Right lung (tissue), 10 donors: ENCODE measurements at places on chromosomes 2 and 18.
A peak's percentile ranks its signal among the peaks of the same experiment; 100 is the strongest.

DNA sequence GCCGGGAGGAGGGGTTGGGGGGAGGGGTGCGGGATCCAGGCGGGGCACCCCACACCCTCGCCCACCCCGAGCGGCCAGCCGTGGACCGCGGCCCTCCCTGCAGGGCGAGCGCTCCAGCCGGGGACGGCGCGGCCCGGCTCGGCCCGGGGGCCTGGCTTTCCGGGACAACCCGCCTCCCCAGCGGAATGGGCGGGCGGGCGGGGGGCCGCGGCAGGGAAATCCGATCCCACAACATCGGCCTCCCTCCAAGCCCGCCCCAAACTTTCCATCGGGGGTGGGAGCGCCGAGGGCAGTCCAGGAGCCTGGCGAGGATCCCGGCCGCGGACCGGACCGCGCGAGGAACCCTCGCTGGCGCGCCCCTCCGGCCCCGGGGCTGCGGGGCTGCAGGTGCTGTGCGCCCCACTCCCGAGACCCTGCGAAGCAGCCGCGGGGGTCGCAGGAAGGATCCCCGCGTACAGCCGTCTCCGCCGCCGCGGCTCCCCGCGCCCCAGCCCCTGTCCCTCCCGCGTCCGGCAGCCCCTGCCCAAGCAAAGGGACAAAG is 529 bp downstream of the SEMA4C start:
- DNase-seq = peak; percentile 81

GRCh38 chr2:39724828-39725144 is 54.3 kb downstream of the THUMPD2 start:
- no peak for DNase-seq

GRCh38 chr2:69677914-69678313 is 34.4 kb upstream of the AAK1 start:
- no peak for DNase-seq

DNA sequence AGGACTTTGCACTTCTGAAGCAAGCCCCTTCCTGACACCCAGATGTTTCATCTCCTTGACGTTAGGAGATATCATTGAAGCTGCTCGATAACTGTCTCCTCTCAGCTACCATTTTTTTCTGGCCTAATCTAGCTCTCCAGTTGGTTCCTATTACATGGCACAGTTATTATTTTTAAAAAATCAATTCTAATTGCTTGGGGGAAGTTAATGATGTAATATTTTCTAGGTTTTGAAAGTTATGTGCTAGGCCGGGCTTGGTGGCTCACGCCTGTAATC is 22.5 kb upstream of the RAB31 start:
- peak; percentile 32 for DNase-seq

- no peak for DNase-seq
These were observed 29.5 kb downstream of the SCN2A start for GRCh38 chr2:165268754-165269153.

DNA sequence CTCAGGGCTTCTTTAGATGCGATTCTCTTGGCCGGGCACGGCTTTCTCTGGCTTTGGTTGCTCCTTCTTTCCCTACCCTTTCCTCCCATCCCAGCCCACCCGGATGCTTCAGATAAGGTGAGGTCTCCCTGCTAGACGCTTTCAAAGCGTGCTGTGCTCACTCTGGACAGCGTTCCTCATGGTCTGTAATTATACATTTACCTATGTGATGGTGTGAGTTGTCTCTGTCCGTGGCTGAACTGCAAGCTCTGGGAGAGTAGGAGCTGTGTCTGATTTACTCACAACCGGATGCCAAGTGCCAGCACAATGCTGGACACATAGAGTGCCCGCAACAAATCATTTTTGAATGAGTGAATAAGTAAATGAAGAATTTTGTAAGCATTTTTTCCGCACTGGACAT is 26.8 kb upstream of the PNPT1 start:
- no peak for DNase-seq

GRCh38 chr18:6982398-6982797 is 135.2 kb downstream of the LAMA1 start:
- no peak for DNase-seq

DNA sequence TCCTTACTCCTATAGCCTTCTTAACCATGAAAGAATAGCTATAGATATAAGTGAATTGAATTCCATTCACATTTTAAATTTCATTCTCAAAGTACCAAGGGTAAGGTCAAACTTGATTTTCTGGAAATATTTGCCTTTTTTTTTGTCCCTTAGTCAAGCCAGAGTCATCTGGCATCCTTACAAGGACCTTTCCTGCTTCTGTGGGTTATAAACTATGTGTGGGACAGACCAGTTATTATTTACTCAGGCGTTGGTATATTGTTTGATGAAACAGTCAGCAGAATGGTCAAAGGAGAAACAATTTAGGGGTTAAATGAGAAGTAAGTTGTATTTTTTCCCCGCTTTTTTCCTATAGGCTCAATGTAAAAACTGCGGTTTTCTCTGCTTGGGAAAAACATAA is 1103.2 kb upstream of the ZEB2 start:
- DNase-seq = no peak

DNA sequence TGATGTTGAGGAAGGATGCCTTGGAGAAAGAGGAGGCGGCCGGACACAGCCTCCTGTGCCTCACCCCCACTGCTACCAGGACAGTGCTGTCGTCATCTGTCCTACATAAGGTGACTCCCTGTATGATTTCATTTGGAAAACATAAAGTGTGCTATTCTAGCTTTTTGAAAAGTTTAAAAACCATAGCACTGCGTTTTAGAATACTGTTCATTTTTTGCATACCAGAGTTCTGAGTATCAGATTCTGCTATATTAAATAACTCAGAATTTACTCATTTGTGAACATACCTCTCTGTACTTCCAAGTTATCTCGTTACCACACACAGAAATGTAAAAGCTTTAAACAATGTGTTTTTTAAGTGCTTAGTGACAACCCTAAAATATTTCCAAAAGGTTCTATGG is 302.9 kb downstream of the LRRTM1 start:
- no peak for DNase-seq

DNA sequence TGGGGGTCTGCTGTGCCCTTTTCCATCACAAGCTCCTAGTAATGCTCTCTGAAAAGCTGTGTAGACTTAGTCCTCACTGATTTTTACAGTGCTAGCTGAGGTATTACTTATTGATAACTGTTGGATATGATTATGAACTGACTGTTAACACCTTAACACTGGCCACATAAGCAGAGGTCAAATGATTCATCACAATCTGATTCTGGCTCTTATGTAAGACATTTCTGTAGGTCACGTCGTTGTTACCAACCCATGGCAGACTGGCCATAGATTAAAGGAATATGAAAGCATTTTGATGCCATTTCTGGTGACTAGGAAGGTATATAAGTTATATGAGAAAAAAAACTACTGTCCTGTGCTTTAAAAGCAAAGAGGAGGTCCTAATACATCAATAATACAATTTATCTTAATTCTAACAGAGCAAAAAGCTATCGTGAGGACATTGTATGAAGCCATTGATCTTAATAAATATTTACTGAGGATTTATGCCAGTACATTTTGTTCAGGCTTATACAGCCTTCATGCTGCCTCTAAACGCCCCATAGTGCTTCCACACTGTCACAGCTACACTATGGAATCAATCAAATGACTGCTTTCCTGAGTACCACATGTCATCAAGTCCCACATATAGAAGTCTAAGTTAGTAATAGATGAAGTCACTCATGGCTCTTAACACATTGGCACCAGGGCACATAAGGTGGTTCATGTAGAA is 6.9 kb upstream of the RND3 start:
- no peak for DNase-seq

- no peak for DNase-seq
These were observed 62.6 kb downstream of the CERKL start for GRCh38 chr2:181594322-181594721.

GRCh38 chr2:150450765-150451164 is 36.7 kb downstream of the RND3 start:
- DNase-seq = no peak

GRCh38 chr2:145626301-145626700 is 1106.4 kb upstream of the ZEB2 start:
- no peak for DNase-seq

DNA sequence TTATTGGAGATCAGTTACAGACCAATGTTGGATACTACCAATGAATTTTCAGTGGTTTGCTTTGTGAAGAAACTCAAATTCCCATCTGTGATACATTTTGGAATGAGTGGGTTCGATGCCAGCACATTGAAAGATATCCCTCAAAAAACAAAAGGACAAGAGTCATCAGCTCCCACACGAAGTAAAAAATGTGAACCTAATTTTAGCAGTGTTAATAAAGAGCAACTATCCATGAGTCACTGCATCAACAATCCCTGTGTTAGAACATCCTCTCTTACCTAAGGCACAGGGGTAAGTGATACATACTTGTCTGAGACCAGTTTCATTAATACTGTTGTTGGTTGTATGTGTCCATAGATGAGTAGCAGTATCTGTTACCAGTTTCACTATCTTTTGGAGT is 551.8 kb upstream of the SOX11 start:
- no peak for DNase-seq

GRCh38 chr2:56474412-56475158 is 290.8 kb downstream of the CCDC85A start:
- no peak for DNase-seq

DNA sequence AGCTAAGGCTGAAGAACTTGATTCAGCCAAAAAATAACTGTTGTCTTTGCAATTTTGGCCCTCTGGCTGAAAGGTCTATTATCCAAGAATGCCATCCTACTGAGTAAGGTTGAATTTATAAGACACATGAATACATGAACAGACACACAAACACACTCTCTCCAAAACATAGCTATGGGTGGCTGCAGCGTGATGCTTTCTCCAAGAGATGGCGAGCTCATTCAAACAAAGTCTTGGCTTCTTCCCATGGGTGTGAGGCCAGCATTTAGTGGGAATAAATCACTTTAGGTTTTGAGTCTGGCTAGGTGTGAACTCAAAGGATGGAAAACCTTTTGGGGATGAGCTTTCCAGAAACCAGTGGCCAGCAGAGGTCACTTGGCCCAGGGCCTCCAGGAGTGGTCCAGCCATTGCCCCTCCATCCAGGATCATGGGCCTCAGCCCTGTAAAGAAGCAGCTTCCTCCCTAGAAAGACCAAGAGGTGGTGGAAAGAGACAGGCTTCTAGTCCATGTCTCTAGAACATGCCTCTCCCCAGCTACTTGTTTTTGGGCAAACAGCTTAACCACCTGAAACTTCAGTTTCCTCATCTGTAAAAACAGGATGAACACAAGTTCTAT is 11.0 kb upstream of the OSR1 start:
- DNase-seq = no peak

DNA sequence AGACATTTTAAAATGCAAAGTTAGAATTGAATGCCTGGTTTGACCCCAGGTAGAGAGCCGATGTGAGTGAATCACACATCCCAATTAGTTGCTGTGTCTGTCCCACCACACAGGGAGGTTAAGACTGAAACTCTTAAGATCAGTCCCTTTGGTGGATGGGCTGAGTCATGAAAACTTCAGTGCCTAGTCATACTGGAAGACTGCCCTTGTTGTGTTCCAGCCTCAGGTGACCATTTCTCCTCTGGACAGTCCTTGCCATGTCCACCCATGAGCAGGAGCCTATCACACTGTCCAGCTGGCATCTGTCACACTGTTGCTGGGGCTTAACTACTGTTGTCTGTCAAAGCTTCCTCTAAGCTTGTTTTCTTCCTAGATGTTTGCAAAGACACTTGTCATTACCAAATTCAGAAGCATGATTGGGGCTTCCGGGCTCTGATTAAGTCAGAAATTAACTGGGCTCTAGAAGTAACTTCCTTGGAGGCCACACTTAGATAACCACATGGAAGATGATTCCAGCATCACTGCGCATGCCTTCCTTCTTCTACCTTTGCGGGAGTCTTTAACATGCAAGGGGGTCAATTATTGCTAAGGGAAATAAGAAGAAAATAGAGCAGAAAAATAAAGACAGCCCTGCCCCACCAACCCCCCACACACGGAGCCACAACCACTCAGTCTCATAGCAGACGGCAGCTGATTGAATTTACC is 21.3 kb downstream of the CYRIA start:
- DNase-seq = no peak

DNA sequence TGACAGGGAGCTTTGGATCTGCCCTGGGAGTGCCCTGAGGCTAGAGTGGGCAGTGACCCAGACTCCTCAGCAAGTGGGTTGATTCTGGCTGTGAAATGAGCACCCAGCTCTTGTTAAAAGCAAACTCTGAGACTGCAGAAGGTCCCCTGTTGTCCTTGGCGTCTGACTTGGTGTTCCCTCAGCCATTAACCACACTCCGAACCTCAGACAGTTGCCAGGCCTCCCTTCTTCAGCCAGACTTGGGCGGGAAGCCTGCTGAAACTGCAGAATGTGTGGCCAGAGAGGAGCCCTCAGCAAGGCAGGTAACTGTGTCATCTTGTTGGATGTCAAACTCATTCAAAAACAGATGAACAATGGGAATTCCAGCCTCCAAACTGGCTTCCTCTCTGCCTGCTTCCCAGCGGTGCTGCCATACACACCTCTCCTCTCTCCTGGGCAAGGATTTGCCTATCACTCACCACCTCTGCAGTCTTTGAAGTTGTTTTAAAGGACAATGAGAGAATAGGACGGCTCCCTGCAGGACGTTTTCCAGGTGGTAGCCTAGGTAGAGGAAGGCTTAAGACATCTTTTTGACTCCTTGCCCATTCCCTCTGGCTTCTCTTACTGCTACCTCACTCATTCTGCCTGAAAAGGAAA is 38.9 kb upstream of the B3GNT2 start:
- DNase-seq = no peak

DNA sequence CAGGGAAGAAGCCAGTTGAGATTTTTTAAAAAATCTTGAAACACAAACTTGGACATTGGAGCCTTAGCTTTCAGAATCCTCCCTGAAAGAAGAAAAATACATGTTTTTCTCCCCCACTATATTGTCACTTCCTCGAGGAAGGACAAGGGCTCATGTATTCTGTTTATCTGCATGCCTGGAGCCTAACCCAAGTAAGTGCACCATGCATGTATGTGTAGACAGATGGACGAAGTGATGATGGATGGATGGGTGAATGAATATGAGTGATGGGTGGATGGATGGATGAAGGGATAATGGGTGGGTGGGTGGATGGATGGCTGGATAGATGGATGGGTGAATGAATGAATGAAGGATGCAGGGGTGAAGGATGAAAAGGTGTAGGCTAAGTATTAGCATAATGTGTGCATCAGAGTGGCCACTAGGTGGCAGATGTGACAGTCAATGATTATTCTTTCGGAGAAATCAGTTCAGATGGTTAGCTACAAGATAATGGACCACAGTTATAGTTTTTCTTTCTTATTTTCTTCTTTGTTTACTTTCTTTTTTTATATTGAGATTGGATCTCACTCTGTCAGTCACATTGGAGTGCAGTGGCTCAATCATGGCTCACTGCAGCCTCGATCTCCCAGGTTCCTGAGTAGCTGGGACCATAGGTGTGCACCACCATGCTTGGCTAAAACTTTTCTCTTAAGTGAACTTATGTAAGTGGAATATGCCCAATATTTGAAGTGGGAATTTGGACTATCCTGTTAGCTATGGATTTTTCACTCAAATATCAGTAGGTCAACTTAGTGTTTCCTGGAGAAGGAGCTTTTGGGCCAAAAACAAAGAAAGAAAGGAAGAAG is 18.5 kb upstream of the CCDC93 start:
- DNase-seq = no peak

- no peak for DNase-seq
These were observed 10.0 kb upstream of the D2HGDH start for GRCh38 chr2:241724259-241724974.
